NCI-H1048 (cell line): ENCODE measurements at places on chromosomes 7 and 10.

DNA sequence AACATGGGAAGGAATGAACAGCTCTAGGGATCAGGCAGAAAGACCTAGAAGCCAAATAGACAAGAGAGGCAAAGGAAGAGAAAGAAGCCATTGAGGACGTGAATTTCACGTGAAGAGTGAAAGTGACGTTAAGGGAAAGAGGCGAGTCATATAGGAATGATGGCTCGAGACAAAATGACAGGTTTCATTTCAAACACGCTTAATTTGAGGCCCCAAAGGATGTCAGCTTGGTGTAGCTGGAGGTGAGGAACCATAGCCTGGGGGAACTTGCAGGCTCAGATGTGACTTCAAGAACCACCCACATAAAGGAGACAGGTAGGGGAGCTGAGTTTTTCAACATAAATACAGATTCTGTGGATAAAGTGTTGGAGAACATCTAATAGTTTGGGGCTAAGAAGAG lies 84.3 kb upstream of the ATP6V0A4 start:
- no peak for DNase-seq

- DNase-seq = no peak
Observed at GRCh38 chr10:132320654-132321469, 11.1 kb upstream of the LRRC27 start.

DNA sequence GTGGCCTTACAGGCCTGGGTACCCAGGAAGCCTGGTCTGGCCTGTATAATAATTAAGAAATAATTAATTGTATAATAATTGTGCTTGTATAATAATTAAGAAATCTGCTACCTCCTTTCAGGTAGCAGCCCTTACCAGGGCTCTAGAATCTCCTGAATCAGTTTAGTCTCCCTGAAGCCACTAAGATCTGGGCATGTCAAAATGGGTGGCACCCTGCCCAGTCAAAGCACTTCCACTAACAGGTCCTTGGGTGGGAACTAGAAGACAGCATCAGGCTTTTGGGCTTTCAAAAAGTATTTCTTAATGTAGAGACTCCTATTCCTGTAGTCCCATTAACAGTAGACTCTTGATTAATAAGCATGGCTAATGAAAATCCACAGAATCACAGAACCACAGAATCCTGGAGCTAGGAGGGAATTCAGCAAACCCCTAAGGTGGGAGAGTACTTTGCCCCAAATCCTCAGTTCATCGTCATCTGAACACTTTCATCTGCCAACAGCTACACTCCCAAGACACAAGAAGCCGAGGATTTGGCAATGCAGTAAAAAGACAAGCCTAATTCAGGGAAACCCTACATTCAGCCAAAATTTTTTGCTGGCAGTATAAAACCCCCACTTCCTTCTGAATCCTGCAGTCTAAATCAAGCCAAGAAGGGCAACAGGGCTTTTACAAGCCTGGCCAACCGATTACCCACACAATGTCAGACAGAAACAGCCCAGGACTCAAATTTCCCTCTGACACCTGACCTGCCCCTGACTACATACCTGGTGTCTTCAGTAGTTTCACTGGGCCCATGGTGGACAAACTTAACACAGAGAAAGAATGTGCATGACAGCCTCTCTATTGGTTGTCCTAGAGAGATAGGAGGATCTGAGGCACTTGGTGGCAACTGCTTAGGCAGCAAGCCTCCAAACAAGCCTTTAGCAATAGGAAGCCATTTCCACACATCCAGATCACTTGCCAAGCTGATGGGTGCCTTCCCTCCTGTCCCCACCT lies 5.9 kb upstream of the IL6 start:
- DNase-seq = no peak

GRCh38 chr7:139860090-139860775 lies 31.2 kb downstream of the TBXAS1 start:
- no peak for DNase-seq

DNA sequence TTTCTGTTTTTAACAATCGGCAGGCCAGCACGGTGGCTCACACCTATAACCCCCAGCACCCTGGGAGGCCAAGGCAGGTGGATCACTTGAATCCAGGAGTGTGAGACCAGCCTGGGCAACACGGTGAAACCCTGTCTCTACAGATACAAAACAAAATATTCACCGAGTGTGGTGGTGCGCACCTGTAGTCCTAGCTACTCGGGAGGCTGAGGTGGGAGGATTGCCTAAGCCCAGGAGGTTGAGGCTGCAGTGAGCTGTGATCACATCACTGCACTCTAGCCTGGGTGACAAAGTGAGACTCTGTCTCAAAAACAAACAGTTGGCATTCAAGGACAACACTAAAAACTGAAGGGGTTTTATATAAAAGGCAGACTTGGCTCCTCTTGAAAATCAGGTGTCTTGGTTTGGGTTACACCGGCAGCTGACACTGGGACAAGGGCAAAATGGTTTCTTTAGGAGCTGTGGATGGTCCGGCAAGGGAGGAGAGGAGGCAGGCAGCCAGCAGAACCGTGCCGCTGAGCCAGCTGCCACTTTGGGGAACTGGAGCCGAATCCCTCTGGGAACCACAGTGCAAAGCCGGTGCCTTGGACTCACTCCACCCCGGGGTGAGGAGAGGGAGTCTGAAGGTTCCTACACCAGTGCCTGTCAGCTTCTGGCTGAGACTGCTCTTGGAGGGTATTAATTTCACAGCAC lies 52.6 kb downstream of the CHST3 start:
- no peak for DNase-seq

GRCh38 chr7:69295977-69296376 lies 302.3 kb upstream of the AUTS2 start:
- DNase-seq = no peak

GRCh38 chr10:42802876-42803275 lies 20.3 kb downstream of the BMS1 start:
- no peak for DNase-seq

DNA sequence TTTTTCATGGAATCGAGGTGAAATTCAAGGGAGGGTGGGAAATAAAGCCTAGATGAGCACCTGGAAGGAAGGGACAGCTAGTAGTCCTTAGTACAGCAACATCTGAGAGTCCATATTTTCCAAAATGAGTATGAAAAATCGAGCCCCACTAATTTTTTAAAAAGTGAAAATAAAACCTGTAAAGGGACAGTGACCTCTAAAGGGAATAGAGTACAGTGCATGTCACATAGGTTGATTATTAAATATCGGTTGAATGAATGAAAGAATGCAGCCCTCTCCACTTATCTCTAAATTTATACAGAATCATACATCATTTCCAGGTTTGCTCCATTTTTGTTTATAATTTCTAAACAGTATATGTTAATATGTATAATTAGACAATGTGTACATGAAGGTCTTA lies 1088.5 kb upstream of the GHITM start:
- DNase-seq = no peak

DNA sequence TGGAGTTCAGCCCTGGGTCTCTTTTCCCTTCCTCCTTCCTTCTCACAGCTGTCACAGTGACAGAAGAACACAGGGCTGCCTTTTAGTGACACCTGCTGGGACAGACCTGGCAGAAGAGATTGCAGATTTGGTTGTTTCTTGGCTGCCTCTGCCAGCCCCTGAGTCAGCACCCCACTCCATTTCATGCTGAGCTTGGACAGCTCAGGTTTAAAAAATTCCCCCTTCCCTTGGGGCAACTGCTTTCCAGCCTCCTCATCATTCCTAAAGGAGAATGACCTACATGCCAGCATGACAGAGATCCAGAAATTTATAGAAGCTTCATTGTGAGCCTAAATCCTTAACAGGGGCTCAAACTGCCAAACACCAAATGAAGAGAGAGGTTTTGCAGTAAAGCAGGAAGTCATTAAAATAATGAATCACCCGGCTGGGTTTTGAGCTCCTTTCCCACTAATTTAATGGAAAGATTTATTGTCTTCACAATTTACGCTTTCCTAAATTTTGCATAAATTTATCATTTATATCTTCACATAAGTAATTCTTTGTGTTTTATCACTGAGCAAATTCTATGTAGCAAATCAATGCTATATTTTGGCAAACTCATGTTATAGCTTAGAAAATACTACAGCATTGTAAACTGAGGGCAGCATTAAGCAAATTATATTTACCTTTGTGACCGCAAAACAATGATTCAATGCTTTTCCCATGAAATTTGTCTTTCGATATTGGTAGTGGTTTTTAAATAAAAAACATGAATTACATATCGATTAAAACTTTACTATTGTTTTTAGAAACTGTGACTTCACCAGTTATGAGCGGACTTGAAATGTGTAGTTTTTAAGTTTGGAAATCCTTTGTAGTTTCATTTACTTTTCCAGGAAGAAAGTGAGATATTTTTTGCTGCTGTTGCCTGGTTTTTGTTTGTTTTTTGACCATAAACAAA lies 399.5 kb upstream of the ANKRD30A start:
- peak; percentile 77 for DNase-seq
